ENCODE measurements at places on chromosomes 16 and 17. TPM values are rescaled to one million over a fixed set of nuclear protein-coding genes. Genes with fewer than 3 reads are reported as not detected.

Gene NPLOC4
- 63.7 TPM for total RNA-seq

Gene OR2C1
- total RNA-seq, result not detected

Gene GSG1L
- total RNA-seq, result 0.41 TPM

Gene MVD
- total RNA-seq, result 28.1 TPM

Gene ZNF597
- 0.90 TPM for total RNA-seq

Gene CHD9NB
- total RNA-seq, result 1.6 TPM

Gene GPR142
- not detected for total RNA-seq

Gene TMC5
- total RNA-seq, result not detected

Gene CCL17
- not detected for total RNA-seq

Gene MIS12
- total RNA-seq, result 22.4 TPM

Gene CCDC78
- not detected for total RNA-seq

Gene SPATA32
- 0.21 TPM for total RNA-seq

Data from H4 (cell line).